ENCODE measurements at places on chromosomes 5 and 9.

DNA sequence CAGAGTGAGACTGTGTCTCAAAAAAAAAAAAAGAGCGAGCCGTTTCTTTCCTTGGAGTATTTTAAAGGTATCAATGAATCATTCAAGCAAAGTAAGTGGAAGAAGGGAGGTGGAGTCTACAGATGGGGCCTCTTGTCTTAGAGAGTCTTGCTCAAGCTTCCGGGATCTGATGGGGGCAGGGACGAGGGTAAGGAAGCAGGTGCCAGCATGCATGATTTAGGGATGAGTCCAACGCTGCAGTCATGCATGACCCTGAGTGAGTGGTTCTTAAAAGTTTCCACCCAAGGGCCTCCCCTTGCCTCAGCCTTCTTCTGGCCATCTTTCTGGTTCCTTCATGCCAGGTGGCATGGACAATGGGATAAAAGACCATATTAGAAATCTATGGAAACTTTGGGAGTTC lies 79.6 kb downstream of the MYO10 start:
- no peak for DNase-seq

GRCh38 chr5:167065794-167066193 lies 1225.7 kb upstream of the WWC1 start:
- no peak for DNase-seq

DNA sequence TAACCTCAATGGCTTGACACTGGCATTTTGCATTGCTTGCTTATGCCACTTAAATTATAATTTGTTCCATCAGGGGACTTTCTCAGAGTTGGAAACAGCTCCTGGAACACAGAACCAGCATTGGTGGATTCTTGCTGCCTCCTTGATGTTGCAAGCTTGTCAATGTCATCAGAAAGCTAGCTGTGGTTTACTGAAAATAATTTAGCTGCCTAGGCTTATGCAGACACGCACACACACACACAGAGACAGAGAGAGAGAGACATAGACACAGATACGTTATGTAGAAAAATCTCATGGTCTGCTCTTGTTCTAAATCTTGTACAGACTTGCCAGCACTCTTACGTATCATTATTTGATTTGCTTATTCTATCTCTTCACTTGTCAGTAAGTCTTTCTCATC lies 78.0 kb downstream of the HMHB1 start:
- DNase-seq, result no peak

DNA sequence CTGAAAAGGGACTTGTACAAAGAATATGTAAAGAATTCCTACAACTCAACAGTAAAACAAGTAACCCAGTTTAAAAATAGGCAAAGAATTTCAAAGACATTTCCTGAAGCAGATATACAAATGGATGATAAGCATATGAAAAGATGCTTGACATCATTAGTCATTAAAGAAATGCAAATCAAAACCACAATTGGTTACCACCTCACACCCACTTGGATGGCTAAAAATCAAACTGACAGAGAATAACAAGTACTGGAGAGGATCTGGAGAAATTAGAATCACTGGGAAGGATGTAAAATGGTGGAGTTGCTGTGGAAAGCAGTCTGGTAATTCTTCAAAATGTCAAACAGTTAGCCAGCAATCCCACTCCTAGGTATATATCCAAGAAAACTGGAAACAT lies 12.5 kb upstream of the FOXE1 start:
- DNase-seq, result no peak

- no peak for DNase-seq
Observed at GRCh38 chr5:154236011-154236410, 45.5 kb downstream of the GALNT10 start.

All from CD4-positive, alpha-beta T cell treated with Interleukin-10 for 1 hour (primary cell).